HS-27A (cell line): ENCODE measurements at places on chromosomes 16 and 17.

GRCh38 chr16:49620158-49620868 is 235.6 kb downstream of the ZNF423 start:
- peak; percentile 23 for DNase-seq

DNA sequence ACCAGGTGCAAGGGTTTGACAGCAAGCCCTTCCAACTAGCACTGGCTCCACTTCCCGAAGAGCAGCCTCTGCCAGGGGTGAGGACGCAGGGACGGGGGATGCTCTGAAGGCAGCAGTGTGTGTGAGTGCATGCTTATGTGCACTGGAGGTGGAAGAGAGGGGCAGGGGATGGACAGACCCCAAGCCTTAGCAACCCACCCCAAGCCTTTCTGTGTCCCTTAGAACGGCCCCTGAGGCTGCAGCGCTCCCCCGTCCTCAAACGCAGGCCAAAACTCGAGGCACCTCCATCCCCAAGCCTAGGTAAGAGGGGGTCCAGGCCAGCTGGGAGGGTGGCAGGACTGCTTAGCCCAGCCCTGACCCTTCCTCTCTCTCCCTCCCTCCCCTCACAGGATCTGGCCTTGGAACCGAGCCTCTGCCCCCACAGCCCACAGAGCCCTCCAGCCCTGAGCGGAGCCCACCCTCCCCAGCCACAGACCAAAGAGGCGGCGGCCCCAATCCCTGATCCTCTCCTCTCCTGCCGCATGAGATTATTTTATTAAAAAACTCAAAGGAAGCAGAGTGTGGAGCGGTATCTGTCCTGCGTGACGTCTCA is 2.9 kb downstream of the ACD start:
- no peak for DNase-seq

DNA sequence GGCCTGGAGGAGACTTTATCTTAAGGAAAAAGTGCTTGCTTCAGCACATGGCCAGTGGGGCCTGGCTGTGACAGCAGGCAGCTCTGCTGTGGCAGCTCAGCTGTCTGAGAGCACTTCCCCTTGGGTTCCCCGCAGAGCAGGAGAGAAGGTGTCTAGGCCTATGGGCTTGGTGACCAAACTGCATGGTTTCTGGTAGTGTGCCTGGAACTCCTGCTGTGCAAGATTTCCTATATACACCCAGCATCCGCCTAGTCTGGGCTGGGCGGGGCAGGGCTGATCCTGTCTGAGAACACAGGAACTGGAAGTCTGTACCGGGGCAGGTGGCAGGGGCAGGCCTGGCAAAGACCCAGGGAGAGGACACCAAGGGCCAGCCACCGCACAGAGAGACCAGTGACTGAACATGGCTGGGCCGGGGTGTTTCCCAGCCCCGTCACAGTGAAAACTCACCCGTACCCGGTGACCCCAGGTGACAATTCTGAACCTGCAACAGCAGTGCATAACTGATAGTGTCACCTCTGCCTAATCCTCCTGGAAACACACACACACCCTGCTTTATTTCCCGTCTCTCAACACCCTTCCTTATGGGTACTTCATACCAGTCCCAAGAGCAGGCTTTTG is 39.3 kb downstream of the CHD9 start:
- no peak for DNase-seq

GRCh38 chr17:18954321-18954720 is 2.4 kb downstream of the SLC5A10 start:
- DNase-seq = no peak

DNA sequence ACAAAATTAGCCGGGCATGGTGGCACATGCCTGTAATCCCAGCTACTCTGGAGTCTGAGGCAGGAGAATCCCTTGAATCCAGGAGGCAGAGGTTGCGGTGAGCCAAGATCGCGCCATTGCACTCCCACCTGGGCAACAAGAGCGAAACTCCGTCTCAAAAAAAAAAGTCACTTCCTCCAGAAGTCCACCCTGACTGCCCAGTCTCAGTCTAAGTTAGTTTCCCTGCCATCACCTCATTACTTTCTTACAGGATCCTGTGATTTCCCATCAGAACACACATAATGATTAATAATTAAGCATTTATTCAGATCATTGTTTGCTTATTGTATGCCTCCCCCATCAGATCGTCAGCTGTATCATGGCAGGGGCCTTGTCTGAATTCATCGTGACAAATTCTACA is 31.6 kb downstream of the ABCC3 start:
- no peak for DNase-seq

- no peak for DNase-seq
Observed at GRCh38 chr17:57086069-57086930, 1.3 kb downstream of the AKAP1 start.

- DNase-seq = no peak
Observed at GRCh38 chr16:64251742-64252141, 870.1 kb downstream of the CDH11 start.

GRCh38 chr16:23333034-23333579 is 31.0 kb downstream of the SCNN1B start:
- no peak for DNase-seq

DNA sequence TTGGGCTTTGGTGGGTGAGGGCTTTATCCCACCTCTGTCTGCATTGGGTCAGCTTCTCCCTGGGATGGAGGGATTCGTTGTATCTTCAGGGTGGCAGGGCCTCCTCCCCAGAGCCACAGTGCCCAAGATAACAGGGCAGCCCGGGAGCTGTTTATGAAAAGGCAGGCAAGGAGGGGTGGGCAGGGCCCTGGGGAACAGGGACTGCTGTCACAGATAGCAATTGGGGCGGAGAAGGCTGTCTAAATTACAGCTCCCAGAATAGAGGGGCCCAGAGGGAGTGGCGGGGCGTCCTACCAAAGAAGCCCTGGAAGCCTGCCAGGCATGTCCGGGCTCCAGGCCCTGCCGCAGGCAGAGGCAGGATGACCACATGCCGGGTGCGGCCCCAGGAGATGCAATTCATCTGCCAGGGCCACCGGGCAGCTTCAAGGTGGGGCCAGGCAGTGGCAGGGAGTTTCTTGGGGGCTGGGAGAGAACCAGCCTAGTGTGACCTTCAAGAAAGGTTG is 18.8 kb upstream of the PHOSPHO1 start:
- no peak for DNase-seq

- no peak for DNase-seq
Observed at GRCh38 chr17:1577583-1578013, 15.0 kb upstream of the PITPNA start.

GRCh38 chr17:28842282-28843012 is at the start of gene FAM222B:
TSS of gene FAM222B (minus strand) at chr17:28842790. CDS start at chr17:28766667, 76,123 bp downstream.
- peak; percentile 35 for DNase-seq

- DNase-seq = no peak
Observed at GRCh38 chr17:8599351-8600011, 31.0 kb downstream of the MYH10 start.

GRCh38 chr16:85465328-85466303 is 147.5 kb upstream of the GSE1 start:
- DNase-seq = no peak

DNA sequence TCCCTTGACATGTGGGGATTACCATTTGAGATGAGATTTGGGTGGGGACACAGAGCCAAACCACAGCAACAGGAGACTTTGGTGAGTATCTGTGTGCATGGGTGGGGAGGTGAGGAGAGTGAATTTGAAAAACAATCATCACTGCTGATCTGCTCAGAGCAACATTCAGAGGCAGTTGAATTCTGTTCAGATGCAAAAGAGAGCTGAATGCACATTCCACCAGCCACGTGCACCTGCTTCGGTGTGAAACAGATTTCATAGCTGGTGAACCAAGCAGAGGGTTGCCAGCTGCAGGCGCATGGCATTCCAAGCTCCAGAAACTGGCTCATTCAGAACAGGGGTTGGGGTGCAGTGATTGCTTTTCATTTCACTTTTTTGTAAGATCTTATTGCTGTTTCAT is 233.1 kb upstream of the FOXF1 start:
- DNase-seq = no peak

DNA sequence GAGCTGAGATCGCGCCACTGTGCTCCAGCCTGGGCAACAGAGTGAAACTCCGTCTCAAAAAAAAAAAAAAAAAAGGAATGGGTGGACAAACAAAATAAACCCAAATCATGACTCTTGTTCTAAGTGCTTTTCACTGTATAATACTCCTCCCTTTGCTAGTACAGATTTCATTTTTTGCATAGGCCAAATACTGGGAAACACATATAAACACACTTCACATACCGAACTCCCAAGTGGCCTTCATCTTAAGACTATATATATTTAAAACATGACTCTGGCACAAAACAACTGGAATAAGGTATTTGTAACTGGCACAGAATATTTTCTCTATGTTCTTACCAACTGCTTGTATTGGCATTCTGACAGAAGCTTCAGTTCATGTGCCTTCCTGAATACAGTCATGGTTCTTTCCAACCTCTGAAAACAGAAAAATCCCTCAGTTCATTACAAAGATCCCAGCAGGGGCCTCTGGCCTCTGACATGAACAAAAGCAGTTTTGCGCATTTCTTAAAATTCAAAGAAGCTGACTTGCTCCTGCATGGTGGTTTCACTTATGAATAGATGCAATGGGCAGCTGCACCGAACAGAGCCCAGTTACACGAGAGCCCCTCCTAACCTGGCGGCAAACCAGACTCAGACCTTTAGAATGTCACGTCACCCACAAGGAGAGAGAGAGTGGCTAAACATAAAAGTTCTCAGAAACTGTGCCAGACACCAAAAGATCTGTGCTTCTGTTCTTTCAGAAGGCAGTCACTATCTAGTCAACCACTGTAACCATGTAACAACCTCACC is 19.1 kb upstream of the COPRS start:
- DNase-seq = no peak

- DNase-seq = no peak
Observed at GRCh38 chr16:57788252-57788841, 13.9 kb downstream of the KIFC3 start.

GRCh38 chr16:88391144-88391850 is 8.5 kb downstream of the ZNF469 start:
- DNase-seq = no peak

GRCh38 chr16:4660454-4661007 is 32.8 kb upstream of the NUDT16L1 start:
- DNase-seq = no peak
